ENCODE measurements at places on chromosomes 7 and 10.

DNA sequence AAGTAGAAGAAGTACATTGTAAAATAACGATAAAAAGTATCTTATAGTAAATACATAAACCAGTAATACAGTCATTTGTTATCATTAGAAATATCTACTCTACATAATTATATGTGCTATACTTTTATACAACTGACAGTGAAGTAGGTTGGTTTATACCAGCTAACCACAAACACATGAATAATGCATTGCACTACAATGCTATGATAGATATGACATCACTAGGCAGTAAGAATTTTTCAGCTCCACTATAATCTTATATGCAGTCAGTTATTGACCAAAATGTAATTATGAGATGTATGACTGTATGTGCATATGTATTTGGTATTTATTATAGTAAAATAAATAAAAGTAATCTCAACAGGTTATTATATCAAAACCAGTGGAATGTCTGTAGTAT, 23.4 kb upstream of the SGCE start:
- no peak for DNase-seq

DNA sequence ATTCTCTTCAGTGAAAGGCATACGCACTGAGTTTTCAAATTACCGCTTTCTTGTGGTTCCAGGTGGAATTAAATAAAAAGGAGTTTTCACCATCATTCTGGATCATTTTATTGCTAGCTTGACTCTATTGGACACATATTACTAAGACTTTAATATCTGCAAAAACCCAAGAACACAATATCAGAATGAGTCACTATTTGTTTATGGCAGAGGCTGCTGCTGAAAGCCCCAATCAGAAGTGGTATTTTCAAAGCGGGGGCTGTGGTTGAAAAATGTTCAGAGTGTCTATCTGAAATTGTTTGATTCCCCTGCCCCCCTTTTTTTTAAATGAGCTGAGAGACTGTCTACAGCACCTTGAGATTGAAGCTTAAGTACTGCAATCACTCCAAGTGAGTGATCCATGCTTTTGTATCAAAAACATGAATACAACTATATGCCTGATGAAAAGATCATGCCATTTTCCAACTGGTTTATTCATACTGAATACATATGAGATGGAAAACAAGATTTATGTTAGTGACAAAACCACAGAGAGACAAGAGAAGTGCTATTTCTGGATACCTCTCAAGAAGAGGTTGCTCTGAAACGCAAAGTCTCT, 376.4 kb downstream of the HTR7 start:
- no peak for DNase-seq

DNA sequence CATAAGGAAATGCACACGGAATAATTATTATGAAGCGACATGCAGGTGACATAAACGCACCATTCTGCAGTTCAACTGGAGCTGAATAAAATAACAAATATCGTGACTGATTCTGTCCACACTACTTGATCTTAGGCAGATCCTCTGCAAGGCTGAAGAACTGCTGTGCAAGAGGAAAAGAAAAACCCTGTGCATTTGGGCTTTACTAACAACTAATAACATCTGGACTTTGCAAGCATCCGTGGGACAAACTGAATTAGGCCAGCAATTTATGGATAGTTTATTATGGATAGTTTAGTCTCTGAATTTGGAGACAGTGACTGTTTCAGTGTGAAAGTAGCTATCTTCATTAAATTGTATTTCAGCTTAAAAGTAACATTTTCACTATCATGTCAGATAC, 309.4 kb downstream of the SFMBT2 start:
- no peak for DNase-seq

DNA sequence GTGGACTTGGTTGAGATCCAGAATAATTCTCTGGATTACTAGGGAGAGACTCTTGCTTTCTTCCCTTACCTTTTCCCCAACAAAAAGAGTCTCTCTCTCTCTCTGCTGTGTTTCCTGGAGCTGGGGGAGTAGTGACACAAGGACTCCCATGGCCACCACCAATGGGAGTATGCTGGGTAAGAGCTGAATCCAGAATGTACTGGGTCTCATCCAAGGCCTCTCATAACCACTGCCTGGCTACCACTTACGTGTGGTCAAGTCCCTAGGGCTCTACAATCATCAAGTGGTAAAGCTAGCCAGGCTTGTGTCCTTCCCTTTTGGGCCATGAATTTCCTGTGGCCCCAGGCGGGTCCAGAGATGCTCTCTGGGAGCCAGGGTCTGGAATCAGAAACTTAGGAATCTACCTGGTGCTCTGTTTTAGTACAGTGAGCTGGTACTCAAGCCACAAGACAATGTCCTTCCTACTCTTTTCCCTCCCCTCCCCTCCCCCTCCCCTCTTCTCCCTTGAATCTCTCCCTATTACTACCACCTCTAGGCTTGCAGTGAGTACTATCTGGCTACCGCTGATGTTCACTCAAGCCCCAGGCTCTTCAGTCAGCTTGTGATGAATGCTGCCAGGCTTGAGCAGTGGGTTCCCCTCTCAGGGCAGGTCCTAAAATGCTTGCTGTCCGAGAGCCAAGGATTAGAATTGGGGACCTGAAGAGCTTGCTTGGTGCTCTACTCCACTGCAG, 196.6 kb downstream of the BBS9 start:
- DNase-seq, result no peak

GRCh38 chr7:123751821-123752220, 3.0 kb upstream of the WASL start:
- no peak for DNase-seq

- no peak for DNase-seq
These were observed 45.1 kb upstream of the KCTD7 start for GRCh38 chr7:66583490-66584110.

DNA sequence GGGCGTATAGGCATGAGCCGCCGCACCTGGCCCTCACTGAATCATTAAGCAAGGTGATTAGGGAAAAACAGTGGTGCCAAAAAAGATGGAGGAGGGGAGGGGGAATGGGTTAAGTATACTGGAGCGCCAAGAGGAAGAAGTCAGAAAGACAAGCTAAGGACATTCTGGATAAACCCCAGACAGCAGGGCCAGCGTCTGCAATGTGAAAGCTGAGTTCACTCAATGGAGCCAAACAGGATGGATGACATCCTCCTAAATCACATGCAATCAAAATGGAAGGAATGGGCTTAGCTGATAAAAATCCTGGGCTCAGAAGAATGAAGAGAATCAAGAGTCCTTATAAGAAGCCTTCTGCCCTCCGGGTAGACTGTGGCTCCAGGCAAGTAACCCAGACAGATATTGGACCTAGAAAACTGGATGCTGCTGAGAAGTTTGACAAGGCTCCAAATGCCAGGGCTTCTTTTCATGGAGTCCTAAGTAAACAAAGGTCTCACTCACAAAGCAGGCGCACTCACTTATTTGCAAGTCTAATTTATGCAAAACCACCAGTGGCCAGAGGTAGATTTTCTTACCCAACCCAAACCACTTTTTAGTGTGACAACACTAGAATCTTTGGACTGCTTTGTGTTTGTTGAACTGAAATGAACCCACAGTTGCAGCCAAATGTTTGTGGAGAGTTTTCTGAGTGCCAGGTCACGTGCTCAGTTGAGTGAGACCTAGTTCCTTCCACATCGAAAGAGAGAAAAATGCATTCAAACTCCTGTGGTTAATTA, 519.1 kb upstream of the AUTS2 start:
- no peak for DNase-seq

Data from CMK (cell line).